Testis (tissue), 5 donors: ENCODE measurements at places on chromosomes 7 and 10. TPM values are rescaled to one million over a fixed set of nuclear protein-coding genes. Genes with fewer than 3 reads are reported as not detected.

DNA sequence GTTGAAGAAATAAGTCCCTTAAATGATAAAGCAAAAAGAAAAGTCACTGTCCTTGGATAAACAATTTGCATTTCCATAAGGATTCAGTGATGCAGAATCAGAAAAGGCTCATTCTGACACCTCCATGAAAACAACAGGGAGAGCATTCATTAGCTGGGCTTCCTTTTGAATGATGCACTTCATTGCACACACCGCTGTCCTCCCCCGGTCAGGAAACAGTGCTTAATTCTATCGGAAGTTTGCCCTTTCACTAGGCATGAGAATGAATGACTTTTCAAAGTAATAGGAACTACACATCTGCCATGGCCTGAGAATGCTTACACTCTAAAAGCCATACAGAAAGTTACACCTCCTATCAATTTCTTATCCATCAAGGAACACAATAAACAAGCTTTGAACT, 4.2 kb downstream of the PCDH15 start:
- DNase-seq = no peak
- no peaks in the 10 kb centered on the region for H3K36me3 ChIP-seq
- no peak overlapping the region for H3K27ac ChIP-seq

- DNase-seq = no peak
- H3K4me3 ChIP-seq = no peak overlapping the region
- no peak overlapping the region for H3K27ac ChIP-seq
Measured at GRCh38 chr10:71697938-71698709, 21.5 kb downstream of the C10orf105 start.

- H3K36me3 ChIP-seq = no peaks in the 10 kb centered on the region
- H3K4me1 ChIP-seq = peaks cover 8% of the 10 kb centered on the region
- H3K27ac ChIP-seq = no peak overlapping the region
Measured at GRCh38 chr7:38220452-38220851, 42.4 kb downstream of the STARD3NL start.

- no peak overlapping the region for H3K27ac ChIP-seq
- H3K36me3 ChIP-seq = no peaks in the 10 kb centered on the region
- no peak overlapping the region for H3K4me3 ChIP-seq
- no peaks in the 10 kb centered on the region for H3K27me3 ChIP-seq
- H3K4me1 ChIP-seq = no peaks in the 10 kb centered on the region
Measured at GRCh38 chr7:4195660-4196059, 486.4 kb upstream of the FOXK1 start.

DNA sequence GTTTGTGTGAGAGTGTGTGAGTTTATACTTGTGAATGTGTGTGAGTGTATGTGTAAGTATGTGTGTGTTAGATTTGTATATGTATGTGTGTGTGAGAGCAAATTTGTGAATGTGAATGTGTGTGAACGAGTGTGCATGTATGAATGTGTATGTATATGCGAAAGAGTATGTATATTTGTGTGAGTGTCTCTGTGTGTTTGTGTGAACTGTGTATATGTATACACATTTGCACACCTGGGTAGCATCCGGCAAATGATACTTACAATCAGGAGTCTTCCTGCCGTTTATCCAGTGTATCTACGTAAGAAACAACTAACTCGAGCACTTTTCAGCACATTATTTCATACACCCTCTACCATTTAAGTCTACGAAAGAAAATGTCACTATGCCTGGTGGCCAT, 487.4 kb downstream of the TNS3 start:
- no peaks in the 10 kb centered on the region for H3K36me3 ChIP-seq
- no peaks in the 10 kb centered on the region for H3K4me1 ChIP-seq
- no peak overlapping the region for H3K4me3 ChIP-seq
- H3K27ac ChIP-seq = no peak overlapping the region
- H3K27me3 ChIP-seq = no peaks in the 10 kb centered on the region

- H3K4me3 ChIP-seq = no peak overlapping the region
- DNase-seq = no peak
- H3K4me1 ChIP-seq = peaks cover 11% of the 10 kb centered on the region
- H3K27me3 ChIP-seq = no peaks in the 10 kb centered on the region
- H3K36me3 ChIP-seq = no peaks in the 10 kb centered on the region
Measured at GRCh38 chr10:44879531-44879899, 31.6 kb upstream of the TMEM72 start.

DNA sequence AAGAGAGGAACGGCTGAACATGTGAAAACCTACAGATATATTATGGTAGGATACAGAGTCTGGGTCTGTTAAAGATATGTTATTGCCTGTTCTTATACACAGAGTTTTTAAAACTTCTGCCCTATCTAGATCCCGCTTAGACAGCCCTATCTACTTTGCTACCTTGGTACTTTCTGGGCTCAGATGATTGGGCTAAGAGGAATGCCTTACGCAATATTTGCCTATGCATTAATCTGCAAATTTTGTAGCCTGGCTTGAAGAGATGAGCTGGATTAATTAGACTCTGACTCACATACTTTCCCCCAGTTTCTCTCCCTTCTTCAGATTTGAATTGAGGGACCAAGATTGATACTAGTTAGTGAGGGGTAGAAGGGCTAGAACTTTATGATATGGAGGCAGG, 33.6 kb upstream of the A1CF start:
- no peaks in the 10 kb centered on the region for H3K27me3 ChIP-seq
- no peaks in the 10 kb centered on the region for H3K4me1 ChIP-seq
- no peaks in the 10 kb centered on the region for H3K36me3 ChIP-seq
- H3K4me3 ChIP-seq = no peak overlapping the region
- no peak overlapping the region for H3K27ac ChIP-seq

GRCh38 chr10:69960988-69961880, 91.4 kb upstream of the MACROH2A2 start:
- H3K4me3 ChIP-seq = no peak overlapping the region
- no peaks in the 10 kb centered on the region for H3K4me1 ChIP-seq
- peak; percentile 10 for DNase-seq
- no peak overlapping the region for H3K27ac ChIP-seq
- H3K36me3 ChIP-seq = no peaks in the 10 kb centered on the region
- no peaks in the 10 kb centered on the region for H3K27me3 ChIP-seq

DNA sequence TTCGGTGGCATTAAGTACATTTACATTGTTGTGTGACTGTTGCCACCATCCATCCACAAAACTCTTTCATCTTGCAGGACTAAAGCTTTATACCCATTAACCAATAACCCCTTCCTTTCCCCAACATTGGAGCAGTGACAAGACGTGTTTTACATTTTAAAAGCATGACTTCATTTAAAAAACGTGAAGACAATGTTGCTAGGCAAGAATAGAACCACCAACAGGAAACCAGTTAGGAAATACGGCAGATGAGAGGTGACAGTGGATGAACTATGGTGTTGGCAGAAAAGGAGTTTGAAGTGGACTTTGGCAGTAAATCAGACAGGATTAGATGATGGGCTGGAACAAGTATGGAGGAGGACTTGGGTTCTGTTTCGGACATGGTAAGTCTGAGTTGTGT, 17.0 kb downstream of the TMEM236 start:
- no peak for DNase-seq
- no peaks in the 10 kb centered on the region for H3K4me1 ChIP-seq

- H3K4me1 ChIP-seq = no peaks in the 10 kb centered on the region
- no peaks in the 10 kb centered on the region for H3K27me3 ChIP-seq
- no peak overlapping the region for H3K4me3 ChIP-seq
- DNase-seq = no peak
- no peak overlapping the region for H3K27ac ChIP-seq
- no peaks in the 10 kb centered on the region for H3K36me3 ChIP-seq
Measured at GRCh38 chr7:148630078-148630477, 39.5 kb downstream of the C7orf33 start.

DNA sequence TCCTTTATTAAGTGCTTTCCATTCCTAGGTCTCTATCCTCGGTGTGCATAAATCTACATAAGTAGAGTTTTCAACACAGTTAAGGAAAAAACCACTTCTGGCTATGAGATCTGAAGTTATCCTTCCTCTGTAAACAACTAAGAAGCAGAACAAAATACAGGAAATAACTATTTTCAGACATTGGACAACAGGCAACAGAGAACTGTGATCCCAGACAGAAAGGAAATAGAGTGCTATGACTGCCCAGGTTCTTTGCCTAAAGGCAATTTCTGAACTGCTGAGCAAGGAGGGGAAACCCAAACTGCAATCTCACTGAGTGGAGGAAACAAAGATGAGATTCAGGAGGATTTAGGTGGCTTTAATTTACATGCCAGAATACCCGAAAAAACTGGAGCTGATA, 285.4 kb downstream of the SNX13 start:
- H3K27me3 ChIP-seq = no peaks in the 10 kb centered on the region
- no peaks in the 10 kb centered on the region for H3K36me3 ChIP-seq
- no peak overlapping the region for H3K4me3 ChIP-seq
- DNase-seq = no peak

GRCh38 chr7:84002348-84002747, 192.2 kb downstream of the SEMA3A start:
- no peak overlapping the region for H3K4me3 ChIP-seq
- no peaks in the 10 kb centered on the region for H3K36me3 ChIP-seq

- DNase-seq = no peak
- H3K27me3 ChIP-seq = no peaks in the 10 kb centered on the region
- no peaks in the 10 kb centered on the region for H3K4me1 ChIP-seq
- no peak overlapping the region for H3K27ac ChIP-seq
Measured at GRCh38 chr7:129443612-129444011, 9.4 kb downstream of the STRIP2 start.

DNA sequence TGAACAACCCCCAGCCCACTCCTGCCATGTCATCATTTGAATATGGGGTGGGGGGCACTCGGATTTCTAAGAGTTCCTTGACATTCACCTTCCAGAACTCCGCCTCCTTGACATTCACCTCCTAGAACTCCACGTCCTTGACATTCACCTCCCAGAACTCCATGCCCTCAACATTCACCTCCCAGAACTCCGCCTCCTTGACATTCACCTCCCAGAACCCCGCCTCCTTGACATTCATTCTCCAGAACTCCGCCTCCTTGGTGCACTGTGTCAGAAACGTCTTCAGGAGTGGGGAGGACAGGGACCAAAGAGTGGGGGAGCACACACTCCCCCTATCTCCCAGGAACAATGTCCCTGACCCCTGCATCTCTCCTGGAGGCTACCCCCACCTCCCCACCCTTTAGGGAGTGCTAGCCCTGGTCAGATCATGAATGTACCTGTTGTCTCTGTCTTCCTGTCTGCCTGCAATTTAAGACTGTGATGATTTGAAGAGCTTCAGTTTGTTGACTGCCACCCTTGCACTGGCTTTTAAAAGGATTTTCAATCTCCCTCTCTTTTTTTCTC, 110.1 kb downstream of the NPTX2 start:
- H3K4me1 ChIP-seq = no peaks in the 10 kb centered on the region
- no peak overlapping the region for H3K27ac ChIP-seq
- no peaks in the 10 kb centered on the region for H3K36me3 ChIP-seq
- H3K27me3 ChIP-seq = no peaks in the 10 kb centered on the region
- no peak overlapping the region for H3K4me3 ChIP-seq

GRCh38 chr10:53064614-53065013, 292.0 kb upstream of the MBL2 start:
- no peak overlapping the region for H3K27ac ChIP-seq
- H3K36me3 ChIP-seq = no peaks in the 10 kb centered on the region
- no peak for DNase-seq
- no peaks in the 10 kb centered on the region for H3K27me3 ChIP-seq
- no peak overlapping the region for H3K4me3 ChIP-seq

DNA sequence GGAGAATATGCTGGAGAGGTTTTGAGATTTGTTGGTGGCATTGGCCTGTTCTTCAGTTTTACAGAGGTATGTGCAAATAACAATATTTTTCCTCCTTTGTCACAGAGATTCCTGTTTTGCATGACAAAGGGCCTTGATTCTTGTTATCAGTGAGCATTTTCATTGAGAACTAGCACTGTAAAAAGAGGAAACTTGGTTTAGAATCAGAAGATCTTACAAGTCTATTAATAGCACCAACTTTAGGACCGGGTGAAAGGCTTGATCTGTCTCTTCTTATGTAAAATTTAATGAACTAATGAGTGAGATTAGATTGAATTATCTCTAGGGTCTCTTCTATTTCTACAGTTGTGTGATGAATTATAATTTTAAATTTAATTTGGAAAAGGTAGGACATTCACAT, 25.5 kb downstream of the TSPAN13 start:
- H3K27me3 ChIP-seq = no peaks in the 10 kb centered on the region
- H3K36me3 ChIP-seq = no peaks in the 10 kb centered on the region
- H3K4me1 ChIP-seq = no peaks in the 10 kb centered on the region
- no peak for DNase-seq
- no peak overlapping the region for H3K4me3 ChIP-seq
- no peak overlapping the region for H3K27ac ChIP-seq

DNA sequence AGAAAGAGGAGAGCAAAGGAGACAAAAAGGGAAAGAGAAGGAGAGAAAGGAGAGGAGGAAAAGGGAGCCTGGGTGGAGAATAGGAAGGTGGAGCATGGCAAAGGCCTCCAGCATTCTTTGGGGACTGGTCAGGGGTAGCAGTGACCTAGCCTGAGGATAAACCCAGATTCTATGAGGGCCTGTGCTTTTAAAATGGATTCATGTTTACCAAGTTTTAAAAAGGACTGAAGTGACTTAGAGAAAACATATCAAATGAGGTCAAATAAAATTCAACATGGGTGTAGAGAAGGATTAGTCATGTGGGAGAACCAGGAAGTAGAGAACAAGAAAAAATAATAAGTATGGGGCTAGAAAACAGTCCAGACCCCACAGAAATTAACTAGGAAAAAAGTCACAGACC, 20.7 kb downstream of the CREB3L2 start:
- H3K27me3 ChIP-seq = no peaks in the 10 kb centered on the region
- H3K36me3 ChIP-seq = no peaks in the 10 kb centered on the region
- no peak for DNase-seq
- peak overlapping the region; percentile 5 for H3K27ac ChIP-seq

DNA sequence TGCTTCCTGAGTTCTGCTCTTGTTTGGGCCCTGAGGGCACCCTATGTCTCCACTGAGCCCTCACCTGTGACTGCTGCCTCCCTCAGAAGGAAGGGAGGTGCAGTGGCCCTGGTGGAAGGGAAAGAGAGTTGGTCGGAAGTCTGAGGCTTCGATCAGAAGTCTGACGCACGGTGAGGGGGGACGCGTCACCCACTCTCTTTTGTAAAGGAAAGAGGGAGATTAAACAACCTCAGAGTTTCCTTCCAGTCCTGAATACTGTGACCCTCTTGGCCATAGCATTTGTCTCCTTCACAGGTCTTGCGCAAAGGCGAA, 31.4 kb upstream of the TRIM8 start:
- H3K36me3 ChIP-seq = no peaks in the 10 kb centered on the region
- H3K4me1 ChIP-seq = peaks cover 13% of the 10 kb centered on the region
- no peak for DNase-seq
- H3K27ac ChIP-seq = no peak overlapping the region

GRCh38 chr10:102038410-102038809, 17.6 kb downstream of the ARMH3 start:
- H3K36me3 ChIP-seq = no peaks in the 10 kb centered on the region
- no peaks in the 10 kb centered on the region for H3K27me3 ChIP-seq
- no peak overlapping the region for H3K4me3 ChIP-seq
- no peak for DNase-seq
- no peaks in the 10 kb centered on the region for H3K4me1 ChIP-seq
- H3K27ac ChIP-seq = no peak overlapping the region

Gene ANXA8L1
- polyA plus RNA-seq = 4.4 TPM

Gene SLC13A1
- polyA plus RNA-seq = not detected

Gene SPDYE8
- polyA plus RNA-seq = 3.8 TPM

Gene RARRES2
- polyA plus RNA-seq = 93.7 TPM
